ENCODE measurements at places on chromosomes 2 and 18. TPM values are rescaled to one million over a fixed set of nuclear protein-coding genes. Genes with fewer than 3 reads are reported as not detected.

GRCh38 chr2:1650085-1650872 is 94.0 kb downstream of the PXDN start:
- no peak overlapping the region for H3K4me3 ChIP-seq
- no peaks in the 10 kb centered on the region for H3K27me3 ChIP-seq
- DNase-seq, result no peak
- H3K27ac ChIP-seq, result no peak overlapping the region
- no peaks in the 10 kb centered on the region for H3K4me1 ChIP-seq
- H3K36me3 ChIP-seq, result no peaks in the 10 kb centered on the region

GRCh38 chr2:20422402-20423271 is 24.2 kb upstream of the RHOB start:
- no peak overlapping the region for H3K4me3 ChIP-seq
- no peaks in the 10 kb centered on the region for H3K27me3 ChIP-seq
- H3K27ac ChIP-seq, result no peak overlapping the region
- DNase-seq, result no peak
- no peaks in the 10 kb centered on the region for H3K36me3 ChIP-seq

- no peaks in the 10 kb centered on the region for H3K36me3 ChIP-seq
- no peak overlapping the region for H3K4me3 ChIP-seq
- no peaks in the 10 kb centered on the region for H3K27me3 ChIP-seq
- DNase-seq, result no peak
- H3K27ac ChIP-seq, result no peak overlapping the region
Measured at GRCh38 chr2:20762945-20763683, 59.8 kb downstream of the LDAH start.

DNA sequence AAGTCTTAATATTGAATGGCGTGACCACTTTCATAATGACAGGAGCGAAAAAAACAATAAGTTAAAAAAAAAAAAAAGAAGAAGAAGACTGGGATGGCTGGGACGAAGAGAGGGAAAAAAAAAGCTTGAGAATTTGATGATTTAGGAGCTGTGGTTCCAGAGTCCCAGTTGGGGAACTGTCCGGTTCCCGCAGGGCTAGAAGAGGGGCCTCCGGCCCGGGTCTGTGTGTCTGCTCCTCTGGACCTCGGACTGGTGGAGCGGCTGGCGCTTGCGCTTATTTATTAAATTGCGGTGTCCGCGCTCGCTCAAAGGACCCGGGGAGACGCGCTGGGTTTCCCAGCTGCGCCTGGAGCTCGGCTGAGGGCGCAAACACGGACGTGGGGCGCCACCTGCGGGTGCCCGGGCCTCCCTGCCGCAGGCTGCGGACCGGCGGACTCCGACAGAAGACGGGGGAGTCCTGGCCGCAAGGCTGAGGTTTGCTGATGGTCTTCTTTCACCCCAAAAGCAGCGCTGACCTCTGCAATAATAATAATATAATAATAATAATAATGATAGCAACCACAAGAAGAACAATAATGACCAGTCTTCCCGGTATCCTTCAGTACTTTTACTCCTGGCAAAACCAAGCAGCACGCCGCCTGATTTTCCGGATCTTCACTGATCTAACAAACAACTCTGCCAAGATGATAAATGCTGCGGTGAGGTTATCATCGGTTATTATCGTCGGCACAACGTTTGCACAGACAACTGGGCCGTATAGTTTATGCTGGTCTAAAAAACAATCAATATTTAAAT is at the start of gene CBLN2:
TSS of gene CBLN2 (minus strand) at position 251 of the 795 bp plus-strand sequence. CDS start 2,182 bp downstream, outside the sequence.
- no peak within 1 kb of the TSS for H3K27ac ChIP-seq
- DNase-seq, result no peak
- no peaks in the 10 kb centered on the region for H3K4me1 ChIP-seq
- H3K36me3 ChIP-seq, result no peaks in the 10 kb centered on the region

DNA sequence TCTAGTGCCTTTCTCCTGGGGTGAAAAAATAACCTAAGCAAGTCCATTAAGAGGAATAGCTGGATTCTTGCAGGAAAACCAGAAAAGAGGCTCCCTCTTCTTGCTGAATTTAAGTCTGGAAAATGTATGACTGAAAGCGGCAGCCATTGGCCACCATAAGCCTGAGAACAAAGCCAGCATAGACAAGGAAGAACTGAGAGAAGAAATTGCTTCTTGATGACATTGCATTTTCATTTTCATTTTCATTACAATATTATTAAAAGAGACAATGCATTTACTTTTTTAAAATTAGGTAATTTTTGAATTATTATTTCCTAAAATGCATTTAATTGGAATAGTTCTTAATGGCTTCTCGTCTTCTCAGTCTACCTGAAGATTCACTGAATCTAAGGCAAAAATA is 1157.5 kb upstream of the ZEB2 start:
- H3K36me3 ChIP-seq, result no peaks in the 10 kb centered on the region
- H3K4me3 ChIP-seq, result no peak overlapping the region
- H3K4me1 ChIP-seq, result no peaks in the 10 kb centered on the region
- no peak for DNase-seq
- no peaks in the 10 kb centered on the region for H3K27me3 ChIP-seq

GRCh38 chr2:83471655-83472054 is 987.4 kb downstream of the SUCLG1 start:
- H3K4me1 ChIP-seq, result no peaks in the 10 kb centered on the region
- no peak overlapping the region for H3K27ac ChIP-seq
- no peaks in the 10 kb centered on the region for H3K27me3 ChIP-seq
- H3K4me3 ChIP-seq, result no peak overlapping the region

DNA sequence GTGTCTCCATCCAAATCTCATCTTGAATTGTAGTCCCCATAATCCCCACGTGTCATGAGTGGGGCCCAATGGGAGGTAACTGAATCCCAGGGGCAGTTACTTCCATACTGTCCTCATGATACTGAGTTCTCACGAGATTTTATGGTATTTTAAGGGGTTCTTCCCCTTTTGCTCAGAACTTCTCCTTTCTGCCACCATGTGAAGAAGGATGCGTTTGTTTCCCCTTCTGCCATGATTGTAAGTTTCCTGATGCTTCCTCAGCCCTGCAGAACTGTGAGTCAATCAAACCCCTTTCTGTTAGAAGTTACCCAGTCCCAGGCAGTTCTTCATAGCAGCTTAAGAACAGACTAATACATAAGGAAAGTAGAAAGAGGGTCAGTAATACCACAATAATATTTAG is 480.4 kb downstream of the KCNJ3 start:
- H3K36me3 ChIP-seq, result no peaks in the 10 kb centered on the region
- DNase-seq, result no peak
- no peak overlapping the region for H3K27ac ChIP-seq
- no peaks in the 10 kb centered on the region for H3K27me3 ChIP-seq

- no peaks in the 10 kb centered on the region for H3K36me3 ChIP-seq
- H3K4me1 ChIP-seq, result no peaks in the 10 kb centered on the region
- no peak overlapping the region for H3K4me3 ChIP-seq
- no peak for DNase-seq
Measured at GRCh38 chr2:151840216-151841046, 12.2 kb upstream of the ARL5A start.

DNA sequence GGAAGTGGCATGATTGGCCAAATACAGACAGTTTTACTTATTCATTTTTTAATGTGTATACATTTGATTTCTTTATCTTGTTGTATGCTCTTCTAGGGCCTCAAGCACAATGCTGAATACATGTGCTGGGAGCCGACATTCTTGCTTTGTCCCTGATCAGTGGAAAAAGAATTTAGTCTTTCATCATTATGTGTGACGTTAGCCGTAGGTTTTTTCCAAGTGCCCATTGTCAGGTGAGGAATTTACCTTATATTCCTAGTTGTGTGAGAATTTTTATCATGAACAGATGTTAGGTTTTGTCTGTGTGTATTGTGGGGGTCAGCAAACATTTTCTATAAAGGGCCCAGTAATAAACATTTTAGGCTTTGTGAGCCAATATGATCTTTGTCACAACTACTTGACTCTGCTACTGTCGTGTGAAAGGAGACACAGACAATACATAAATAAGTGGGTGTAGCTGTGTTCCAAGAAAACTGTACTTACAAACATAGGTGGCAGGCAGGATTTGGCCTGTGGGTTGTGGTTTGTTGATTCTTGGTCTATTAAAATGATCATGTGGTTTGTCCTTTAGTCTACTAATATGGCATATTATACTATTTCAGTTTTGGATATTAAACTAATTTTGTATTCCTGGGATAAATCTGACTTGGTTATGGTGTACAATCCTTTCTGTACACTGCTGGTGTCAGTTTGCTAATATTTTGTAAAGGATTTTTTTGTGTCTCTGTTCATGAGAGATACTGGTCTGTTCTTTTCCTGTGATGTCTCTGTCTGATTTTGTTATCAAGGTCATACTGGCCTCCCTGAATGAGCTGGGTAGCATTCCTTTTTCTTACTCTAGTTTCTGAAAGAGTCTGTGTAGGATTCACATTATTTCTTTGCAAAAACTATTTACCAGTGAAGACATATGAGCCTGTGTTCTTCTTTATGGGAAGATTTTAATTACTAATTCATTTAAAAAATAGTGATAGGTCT is 132.2 kb upstream of the SMAD7 start:
- no peak overlapping the region for H3K27ac ChIP-seq
- DNase-seq, result no peak
- H3K4me3 ChIP-seq, result no peak overlapping the region
- H3K4me1 ChIP-seq, result no peaks in the 10 kb centered on the region

GRCh38 chr2:16176971-16177480 is 236.7 kb downstream of the MYCN start:
- no peak overlapping the region for H3K27ac ChIP-seq
- no peak for DNase-seq
- H3K4me3 ChIP-seq, result no peak overlapping the region
- no peaks in the 10 kb centered on the region for H3K36me3 ChIP-seq
- no peaks in the 10 kb centered on the region for H3K4me1 ChIP-seq
- no peaks in the 10 kb centered on the region for H3K27me3 ChIP-seq

- H3K27me3 ChIP-seq, result no peaks in the 10 kb centered on the region
- no peak overlapping the region for H3K27ac ChIP-seq
- no peak overlapping the region for H3K4me3 ChIP-seq
- no peak for DNase-seq
- H3K4me1 ChIP-seq, result no peaks in the 10 kb centered on the region
Measured at GRCh38 chr2:80670763-80671162, 366.2 kb upstream of the LRRTM1 start.

- H3K27me3 ChIP-seq, result no peaks in the 10 kb centered on the region
- H3K36me3 ChIP-seq, result no peaks in the 10 kb centered on the region
- H3K4me1 ChIP-seq, result no peaks in the 10 kb centered on the region
- H3K4me3 ChIP-seq, result no peak overlapping the region
- DNase-seq, result no peak
Measured at GRCh38 chr2:80370375-80371009, 65.9 kb upstream of the LRRTM1 start.

- no peak overlapping the region for H3K27ac ChIP-seq
- H3K4me1 ChIP-seq, result no peaks in the 10 kb centered on the region
- no peaks in the 10 kb centered on the region for H3K27me3 ChIP-seq
- H3K36me3 ChIP-seq, result no peaks in the 10 kb centered on the region
Measured at GRCh38 chr2:37916512-37917082, 8.5 kb upstream of the RMDN2 start.

GRCh38 chr2:152622219-152622618 is 95.0 kb downstream of the PRPF40A start:
- H3K27me3 ChIP-seq, result no peaks in the 10 kb centered on the region
- no peak overlapping the region for H3K4me3 ChIP-seq
- H3K4me1 ChIP-seq, result no peaks in the 10 kb centered on the region
- no peaks in the 10 kb centered on the region for H3K36me3 ChIP-seq
- DNase-seq, result no peak

- H3K27ac ChIP-seq, result no peak overlapping the region
- H3K4me3 ChIP-seq, result no peak overlapping the region
- no peaks in the 10 kb centered on the region for H3K36me3 ChIP-seq
- no peak for DNase-seq
Measured at GRCh38 chr18:25038261-25038660, 313.7 kb downstream of the ZNF521 start.

DNA sequence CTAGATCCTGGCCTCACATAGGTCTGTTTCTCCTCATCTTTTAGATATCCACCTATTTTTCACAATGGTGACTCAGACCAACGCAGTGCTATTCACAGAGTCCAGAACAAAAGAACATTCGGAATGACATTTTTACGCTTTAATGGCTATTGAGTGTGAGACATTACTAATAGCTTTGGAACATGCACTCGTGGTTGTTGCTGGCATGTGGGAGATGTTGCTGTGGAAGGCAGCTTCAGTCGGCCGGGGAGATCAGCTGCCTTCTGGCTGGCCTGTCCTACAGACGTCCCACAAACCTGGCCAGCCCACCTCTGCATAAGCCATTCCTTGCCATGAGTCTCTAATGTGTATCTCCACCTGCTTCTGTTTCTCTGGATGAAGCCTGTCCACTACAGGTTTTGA is 3.4 kb downstream of the MBP start:
- H3K36me3 ChIP-seq, result no peaks in the 10 kb centered on the region
- no peak overlapping the region for H3K27ac ChIP-seq
- H3K27me3 ChIP-seq, result no peaks in the 10 kb centered on the region
- H3K4me1 ChIP-seq, result peaks cover 72% of the 10 kb centered on the region

DNA sequence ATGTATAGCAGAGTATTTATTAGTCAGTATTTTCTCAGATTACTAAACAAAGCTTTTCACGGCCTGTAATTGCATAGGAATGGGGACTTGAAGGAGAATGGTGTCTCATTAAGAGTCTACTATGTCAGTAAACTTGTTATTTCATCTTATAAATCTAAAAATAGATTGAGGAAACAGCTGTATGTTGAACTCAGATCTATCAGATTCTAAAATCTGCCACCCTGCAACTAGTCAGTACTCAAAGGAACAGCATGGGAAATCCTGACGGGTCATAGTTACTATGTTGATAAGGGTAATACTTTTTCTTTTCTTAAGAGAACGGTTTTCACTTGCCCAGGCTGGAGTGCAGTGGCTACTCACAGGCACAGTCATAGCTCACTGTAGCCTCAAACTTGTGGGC is 70.2 kb upstream of the EMILIN2 start:
- H3K27me3 ChIP-seq, result no peaks in the 10 kb centered on the region
- DNase-seq, result no peak
- no peak overlapping the region for H3K27ac ChIP-seq
- H3K4me3 ChIP-seq, result no peak overlapping the region
- no peaks in the 10 kb centered on the region for H3K4me1 ChIP-seq

The FAM228B gene
- 4.3 TPM for total RNA-seq

The FIGN gene
- total RNA-seq, result not detected

The B3GNT7 gene
- total RNA-seq, result 0.13 TPM

The GALNT3 gene
- 3.2 TPM for total RNA-seq

The G6PC2 gene
- not detected for total RNA-seq

The CAPN14 gene
- 0.31 TPM for total RNA-seq

The HOXD11 gene
- not detected for total RNA-seq

The HTR2B gene
- not detected for total RNA-seq

The DES gene
- total RNA-seq, result not detected

The SALL3 gene
- not detected for total RNA-seq

The ATP6V1C2 gene
- not detected for total RNA-seq

The EPB41L3 gene
- total RNA-seq, result 1.2 TPM

The COL4A4 gene
- total RNA-seq, result not detected

The ANKRD36C gene
- total RNA-seq, result 26.6 TPM

All from CD8-positive, alpha-beta memory T cell (primary cell).